ENCODE measurements at places on chromosomes 2 and 18.

DNA sequence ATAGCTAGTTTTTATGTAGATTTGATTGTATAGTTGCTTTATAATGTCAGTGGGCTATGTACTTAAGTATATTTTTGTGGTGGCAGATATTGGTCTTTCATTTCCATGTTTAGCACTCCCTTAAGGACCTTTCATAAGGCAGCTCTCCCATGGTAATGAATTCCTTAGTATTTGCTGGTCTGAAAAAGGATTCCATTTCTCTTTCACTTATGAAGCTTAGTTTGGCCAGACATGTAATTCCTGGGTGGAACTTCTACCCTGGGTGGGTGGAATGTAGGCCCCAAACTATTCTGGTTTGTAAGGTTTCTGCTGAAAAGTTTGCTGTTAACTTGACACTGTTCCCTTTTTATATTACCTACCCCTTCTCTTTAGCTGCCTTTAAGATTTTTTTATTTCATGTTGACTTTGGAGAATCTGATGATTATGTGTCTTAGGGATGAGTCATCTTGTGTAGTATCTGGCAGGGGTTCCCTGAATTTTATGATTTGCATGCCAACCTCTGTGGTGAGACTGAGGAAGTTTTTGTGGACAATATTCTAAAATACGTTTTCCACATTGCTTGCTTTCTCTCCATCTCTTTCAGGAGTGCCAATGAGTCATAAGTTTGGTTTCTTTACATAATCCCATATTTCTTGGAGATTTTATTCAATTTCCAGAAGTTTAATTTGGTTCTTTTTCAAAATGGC, 65.4 kb upstream of the VRK2 start:
- DNase-seq = no peak

DNA sequence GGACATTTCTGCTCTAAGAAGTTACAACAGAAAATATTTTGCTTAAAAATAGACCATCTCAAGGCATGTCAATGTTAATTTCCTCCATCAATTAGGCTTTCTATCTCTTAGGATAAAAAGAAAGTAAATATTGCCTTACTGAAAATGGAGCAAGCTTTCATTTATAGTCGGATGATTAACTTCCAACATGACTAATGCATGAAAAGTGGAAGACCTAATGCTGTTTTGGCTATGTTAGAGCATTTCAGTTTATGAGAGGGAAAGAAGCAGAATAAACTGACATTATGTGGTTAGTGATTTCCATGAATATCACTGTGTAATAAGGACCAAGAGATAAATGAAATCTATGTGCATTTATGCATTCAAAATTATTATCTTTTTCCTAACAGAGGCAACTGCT, 475.2 kb upstream of the UBE2E3 start:
- DNase-seq = no peak

- no peak for DNase-seq
These were observed 35.3 kb upstream of the MAP2 start for GRCh38 chr2:209388446-209389037.

DNA sequence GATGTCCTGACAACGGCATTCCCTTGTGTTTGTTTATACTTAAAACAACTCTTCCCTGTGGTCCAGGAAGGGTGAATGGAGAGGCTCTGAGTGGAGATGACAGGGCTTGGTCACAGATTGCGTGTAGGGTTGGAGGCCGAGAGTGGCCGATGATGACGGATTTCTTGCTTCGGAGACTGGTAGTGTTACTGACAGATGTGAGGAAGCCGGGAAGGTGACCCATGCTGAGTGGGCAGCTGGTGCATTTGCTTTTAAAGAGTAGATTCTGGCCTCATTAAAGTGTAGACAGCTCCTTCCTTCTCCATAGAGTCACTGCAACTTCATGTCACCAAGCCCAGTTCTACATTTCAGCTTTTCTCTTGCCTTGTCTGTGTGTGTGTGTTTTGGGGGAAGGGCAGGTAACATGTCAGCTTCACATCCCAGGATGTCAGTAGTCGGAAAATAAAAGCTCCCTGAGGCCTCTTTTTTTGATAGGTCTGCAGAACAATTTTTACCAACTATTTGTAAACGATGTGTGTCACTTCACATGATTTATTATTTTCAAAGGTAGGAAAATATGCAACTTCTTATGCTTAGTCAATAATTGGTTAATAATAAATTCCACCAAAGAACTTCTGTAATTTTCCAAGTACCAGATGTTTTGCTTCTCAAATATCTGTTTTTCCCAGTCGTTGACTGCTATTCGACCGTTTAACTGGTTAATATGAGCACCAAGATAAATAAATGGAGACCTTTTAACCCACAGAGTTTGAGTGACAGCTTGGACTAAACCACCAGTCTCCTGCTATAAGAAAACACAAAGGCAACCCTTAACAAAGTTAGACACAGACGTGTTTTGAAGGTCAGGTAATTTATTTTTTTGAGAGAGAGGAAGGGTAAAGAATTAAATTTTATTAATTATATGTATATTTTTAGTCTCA, 436.9 kb downstream of the SLC4A3 start:
- DNase-seq = no peak

DNA sequence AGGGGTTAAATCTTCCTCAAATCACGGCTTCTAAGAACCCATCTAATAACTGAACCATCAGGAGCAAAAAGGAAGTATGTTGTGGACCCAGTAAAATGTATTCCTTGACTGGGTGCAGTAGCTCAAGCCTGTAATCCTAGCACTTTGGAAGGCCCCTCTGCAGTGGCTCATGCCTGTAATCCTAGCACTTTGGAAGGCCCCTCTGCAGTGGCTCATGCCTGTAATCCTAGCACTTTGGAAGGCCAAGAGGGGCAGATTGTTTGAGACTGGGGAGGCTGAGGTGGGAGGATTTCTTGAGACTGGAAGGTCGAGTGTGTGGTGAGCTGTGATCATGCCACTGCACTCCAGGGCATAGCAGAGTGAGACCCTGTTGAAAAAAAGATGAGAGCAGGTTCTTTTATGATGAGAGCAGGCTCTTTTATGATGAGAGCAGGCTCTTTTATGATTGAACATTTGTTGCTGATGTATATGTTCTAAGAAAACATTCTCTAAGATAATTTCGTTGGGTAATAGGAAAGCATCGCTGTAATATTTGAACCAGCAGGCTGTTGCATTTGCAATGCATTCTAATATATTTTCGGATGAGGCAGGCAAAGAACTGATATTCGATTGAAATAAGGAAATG, 3.5 kb upstream of the PARD6G start:
- DNase-seq = no peak

DNA sequence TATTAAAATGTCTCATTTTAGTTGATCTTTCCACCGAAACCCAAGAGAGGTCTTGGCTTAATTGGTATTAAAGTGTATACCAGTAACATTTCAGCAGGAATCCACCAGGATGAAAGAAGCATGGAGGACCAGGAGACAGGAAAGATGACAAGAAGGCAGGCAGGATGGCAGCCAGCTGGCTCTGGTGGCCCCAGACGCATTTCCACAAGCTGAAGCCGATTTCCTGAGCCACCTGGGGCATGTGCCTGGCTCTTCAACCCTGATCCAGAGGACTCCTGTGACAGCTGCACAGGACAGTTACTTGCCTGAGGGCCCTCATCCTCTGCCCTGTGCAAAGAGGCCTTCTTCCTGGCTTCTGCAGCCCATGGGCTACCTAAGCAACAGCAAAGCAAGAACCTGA, 56.9 kb upstream of the NFU1 start:
- no peak for DNase-seq

DNA sequence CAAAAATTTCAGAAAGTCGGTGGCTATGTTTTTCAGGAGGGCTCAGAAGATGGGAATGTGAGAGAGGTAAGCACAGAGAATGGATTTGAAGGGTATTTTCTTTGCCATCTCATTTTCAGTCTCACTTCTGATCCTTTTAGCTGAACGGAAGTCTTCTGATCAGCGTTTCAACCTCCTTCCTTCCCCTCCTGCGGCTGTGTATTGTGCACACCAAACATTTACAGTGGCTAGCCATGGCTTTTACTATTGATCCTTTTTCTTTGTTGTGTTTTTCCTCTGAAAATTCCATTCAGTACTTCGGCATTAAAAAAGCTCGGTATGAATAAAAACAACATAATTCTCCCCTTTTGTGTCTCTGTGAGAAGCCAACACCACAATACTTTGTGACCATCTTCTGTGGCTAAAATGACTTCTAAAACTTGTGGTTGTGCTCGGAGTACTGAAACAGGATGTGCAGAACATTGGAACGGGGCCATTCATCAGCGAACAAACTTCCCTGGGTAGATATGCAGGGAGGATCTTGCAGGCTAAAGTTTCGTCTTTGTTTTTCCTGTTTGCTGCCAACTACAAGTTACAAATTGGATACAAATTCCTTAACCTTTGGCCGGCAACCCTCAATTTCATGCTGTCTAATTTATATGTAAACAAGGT, 260.8 kb upstream of the FAM98A start:
- DNase-seq = no peak

Data from HFF-Myc (cell line).